Cerebellum (tissue), 4 donors: ENCODE measurements at places on chromosomes 3 and 15. TPM values are rescaled to one million over a fixed set of nuclear protein-coding genes. Genes with fewer than 3 reads are reported as not detected.

CELF6 gene
- 7.3 TPM for total RNA-seq

DNA sequence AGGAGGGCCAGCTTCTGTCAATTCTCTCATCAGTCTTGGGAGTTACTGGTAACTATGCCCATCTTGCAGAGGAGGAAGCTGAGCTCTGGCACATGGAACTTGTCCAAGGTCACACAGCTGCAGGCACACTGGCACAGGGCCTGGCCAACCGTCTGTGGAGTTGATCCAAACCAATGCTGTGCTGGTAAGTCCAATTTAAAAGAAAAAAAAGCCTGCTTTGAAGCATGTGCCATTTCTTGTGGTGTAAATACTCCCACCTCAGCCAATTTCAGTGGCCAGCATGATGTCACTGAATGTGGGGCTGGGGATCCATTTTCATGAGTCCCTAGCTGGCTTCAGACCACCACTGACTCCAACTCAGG is 83.4 kb downstream of the CHSY1 start:
- DNase-seq, result no peak

DNA sequence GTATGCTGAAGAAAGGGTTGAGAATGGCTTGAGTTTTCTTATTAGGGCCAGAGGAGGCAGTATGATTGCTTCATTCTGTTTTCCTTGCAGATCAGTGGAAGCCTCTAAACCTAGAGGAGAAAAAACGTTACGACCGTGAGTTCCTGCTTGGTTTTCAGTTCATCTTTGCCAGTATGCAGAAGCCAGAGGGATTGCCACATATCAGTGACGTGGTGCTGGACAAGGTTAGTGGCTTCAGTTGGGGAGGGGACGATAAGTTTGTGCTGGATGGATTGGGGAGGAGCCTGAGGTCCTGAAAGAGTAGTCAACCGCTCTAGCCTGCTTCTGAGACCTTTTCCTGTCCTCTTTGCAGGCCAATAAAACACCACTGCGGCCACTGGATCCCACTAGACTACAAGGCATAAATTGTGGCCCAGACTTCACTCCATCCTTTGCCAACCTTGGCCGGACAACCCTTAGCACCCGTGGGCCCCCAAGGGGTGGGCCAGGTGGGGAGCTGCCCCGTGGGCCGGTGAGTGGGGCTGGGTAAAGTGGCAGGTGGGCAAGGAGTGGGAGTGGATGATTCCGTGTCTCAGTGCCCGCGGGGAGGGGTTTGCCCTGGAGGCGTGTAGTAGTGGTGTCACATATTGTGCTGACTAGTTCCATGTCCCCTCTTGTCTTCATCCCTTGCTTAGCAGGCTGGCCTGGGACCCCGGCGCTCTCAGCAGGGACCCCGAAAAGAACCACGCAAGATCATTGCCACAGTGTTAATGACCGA is 8.5 kb downstream of the EIF4G1 start:
- DNase-seq, result no peak

LARP6 gene
- 5.1 TPM for total RNA-seq

DNA sequence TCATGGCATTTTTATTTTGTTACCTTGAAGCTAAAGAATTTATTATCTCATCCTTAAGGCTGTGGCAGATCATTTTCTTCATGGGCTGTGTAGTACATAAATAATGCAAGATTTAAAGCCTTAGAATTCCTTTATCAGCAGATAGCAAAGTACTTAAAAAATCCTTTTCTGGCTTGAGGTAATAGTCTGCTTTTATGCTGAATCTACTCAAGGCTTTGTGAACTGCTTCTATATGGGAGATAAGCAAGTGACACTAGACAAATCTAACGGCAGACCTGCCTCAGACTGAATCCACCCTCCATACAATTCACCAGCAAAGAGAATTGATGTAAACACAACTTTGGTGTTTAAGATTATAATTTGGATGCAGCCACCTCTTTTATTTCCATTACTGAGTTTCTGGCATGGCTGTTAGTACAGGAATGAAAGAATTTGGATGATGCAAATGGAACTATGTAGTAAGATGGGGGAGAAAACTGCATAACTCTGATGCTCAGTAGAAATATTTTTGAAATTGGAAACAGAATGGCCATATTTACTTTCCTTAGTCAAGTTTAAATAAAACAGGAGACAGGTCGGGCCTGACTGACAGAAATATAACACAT is 1121.5 kb downstream of the NAALADL2 start:
- DNase-seq, result no peak

GRCh38 chr3:50226888-50227389 is 9.1 kb upstream of the GNAI2 start:
- peak; percentile 46 for DNase-seq

DNA sequence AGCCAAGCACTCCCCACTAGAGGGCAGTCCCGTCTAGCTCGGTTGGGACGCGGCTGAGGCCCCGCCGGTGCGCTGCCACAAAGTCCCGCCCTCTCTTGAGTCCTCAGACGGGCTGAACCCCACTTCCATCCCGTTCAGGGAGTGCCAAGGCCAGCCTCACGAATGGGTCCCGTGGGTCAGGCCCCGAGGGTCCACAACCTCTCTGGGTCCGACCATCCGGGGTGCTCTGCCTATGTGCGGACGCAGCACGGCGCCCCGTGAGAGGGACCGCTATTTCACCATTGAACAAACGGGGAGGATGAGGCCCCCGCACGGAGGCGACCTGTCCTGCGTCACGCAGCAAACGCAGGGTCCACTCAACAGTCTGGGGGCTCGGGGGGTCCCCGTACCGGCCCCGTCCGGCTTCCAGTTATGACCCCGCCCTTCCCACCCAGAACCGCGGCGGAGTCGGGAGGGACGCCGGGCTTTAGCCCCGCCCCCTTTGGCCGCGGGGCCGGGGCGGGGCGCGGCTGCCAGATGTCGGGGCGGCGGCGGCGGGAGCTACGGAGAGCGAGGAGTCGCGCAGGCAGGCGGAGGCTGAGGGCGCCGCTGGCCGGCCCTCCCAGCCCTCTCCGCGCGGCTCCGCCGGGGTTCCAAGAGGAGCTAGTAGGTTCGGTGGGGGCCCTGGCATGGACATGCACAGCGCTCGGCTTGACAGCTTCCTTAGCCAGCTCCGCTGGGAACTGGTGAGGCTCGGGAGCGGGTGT is at the start of gene INKA1:
INKA1 (plus strand) TSS at position 543 of the 746 bp plus-strand sequence; CDS start at position 675, 132 bp downstream.
- DNase-seq, result peak; percentile 90

- DNase-seq, result no peak
These were observed 204.9 kb downstream of the TNIK start for GRCh38 chr3:171255236-171255806.
